T-helper 1 cell (primary cell): ENCODE measurements at places on chromosomes 1 and 21.

DNA sequence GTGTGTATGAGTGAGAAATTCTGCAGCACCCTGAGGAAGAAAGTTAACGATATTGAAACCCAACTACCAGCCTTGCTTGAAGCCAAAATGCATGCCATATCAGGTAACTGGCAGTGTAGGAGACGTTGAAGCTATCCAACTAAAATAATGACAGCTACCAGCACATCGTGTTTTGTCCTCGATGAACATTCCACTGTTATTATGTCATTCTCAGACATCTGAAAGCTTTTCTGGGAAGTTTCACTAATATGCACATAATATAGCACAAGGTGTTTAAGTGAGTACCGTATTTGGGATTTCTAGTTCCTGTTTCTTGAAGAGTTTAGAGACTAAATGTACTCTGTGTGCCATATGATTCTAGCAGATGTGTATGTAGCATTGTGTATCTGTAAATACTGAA lies 173.5 kb downstream of the DISC1 start:
- DNase-seq: no peak

DNA sequence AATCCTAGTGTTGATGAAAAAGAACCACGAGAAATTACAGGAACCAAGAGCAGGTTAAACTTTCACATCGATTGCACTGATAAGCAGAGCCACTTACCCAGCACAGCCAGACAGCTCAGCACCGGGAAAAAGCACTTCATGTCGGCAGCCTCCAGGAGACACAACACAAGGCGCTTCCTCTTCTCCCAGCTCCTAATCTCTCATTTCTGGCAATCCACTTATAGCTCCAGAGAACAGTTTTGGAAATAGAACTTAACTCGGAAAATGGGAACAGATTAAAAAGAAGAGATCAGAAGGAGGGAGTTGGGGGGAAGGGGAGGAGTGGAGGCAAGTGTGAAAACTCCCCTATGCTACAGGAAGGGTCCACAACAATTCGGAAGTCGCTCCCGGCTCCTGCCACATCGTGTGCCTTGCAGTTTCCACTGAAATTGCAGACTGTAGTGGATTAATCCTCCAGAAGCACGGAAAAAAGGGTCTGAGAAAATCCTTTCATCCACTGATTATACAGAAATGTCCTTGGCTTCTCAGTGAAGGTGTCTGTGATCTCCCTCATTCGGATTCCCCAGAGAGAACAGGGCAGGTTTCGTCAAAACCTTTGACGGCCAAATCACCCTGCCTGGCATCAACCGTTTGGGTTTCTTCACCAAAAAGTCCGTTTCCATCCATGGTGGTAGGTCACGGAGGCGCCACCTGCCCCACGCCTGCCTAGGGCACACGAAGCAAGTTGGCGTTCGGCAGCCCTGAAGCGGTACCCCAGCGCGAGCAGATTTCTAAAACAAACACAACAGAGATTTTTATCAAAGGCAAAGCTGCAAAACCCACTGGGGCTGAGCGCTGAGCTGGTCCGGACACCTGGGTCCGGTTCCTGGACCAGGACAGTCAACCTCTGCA lies 1.1 kb downstream of the IGSF3 start:
- DNase-seq: no peak

- no peak for DNase-seq
Observed at GRCh38 chr1:8937701-8938100, 8.0 kb upstream of the CA6 start.

DNA sequence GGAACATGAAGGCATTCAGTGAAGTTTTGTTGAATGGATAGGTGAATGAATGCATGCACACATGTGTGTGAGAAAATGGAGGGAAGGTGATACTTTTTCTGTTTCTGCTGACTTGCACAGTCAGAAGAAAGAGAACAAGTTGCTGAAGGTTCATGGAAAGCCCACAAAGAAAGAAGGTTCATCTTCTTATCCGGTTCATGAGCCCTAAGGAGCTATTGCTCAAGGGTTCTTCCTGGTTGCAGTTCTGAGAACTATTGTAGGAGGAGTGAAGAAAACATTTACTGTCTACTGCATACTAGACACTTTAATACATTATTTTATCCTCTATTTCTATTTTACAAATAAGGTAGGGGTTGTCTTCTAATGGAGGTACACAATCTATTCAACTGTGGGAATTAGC lies 13.4 kb upstream of the NIBAN1 start:
- DNase-seq: no peak

DNA sequence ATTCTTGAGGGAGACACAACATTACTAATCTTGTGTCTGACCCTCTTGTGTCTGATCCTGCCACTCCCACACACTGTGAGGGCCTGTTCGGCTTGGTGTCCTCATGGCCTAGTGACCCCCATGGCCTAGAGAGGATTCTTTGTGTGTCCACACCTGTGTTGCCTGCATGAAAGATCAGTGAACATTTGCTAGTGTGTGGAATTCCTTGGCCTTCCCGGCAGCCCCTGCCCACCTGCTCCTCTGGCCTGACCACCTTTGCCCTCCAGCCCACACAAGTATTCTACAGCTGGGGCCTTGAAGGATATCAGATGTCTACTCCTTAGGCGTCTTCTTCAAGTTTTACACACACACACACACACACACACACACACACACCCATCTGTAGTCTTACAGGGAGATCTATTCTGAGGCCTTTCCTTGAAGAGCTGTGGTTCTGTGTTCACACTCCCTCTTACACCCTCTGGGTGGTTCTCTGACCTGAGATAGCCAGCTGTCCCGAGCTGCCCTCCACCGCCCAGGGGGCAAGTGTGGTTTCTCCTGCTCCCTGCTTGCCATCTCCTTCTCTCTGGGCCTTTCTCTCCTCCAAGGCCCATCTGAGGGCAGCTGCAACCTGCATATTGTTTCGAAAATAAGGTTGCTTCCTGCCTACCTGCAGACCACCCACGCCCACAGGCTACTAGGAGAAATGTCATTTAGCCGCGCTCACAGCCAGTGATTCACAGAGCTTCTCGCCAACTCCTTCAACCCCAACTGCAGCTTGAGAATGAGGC lies 45.4 kb downstream of the CD247 start:
- DNase-seq: no peak

DNA sequence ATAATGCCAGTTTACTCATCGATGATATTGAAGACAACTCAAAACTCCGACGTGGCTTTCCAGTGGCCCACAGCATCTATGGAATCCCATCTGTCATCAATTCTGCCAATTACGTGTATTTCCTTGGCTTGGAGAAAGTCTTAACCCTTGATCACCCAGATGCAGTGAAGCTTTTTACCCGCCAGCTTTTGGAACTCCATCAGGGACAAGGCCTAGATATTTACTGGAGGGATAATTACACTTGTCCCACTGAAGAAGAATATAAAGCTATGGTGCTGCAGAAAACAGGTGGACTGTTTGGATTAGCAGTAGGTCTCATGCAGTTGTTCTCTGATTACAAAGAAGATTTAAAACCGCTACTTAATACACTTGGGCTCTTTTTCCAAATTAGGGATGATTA lies 13.7 kb downstream of the GGPS1 start:
- DNase-seq: no peak

GRCh38 chr21:35699361-35699760 lies 361.0 kb downstream of the SETD4 start:
- no peak for DNase-seq

GRCh38 chr1:226733876-226734275 lies 5.2 kb downstream of the ITPKB start:
- DNase-seq: no peak

- no peak for DNase-seq
Observed at GRCh38 chr1:71577451-71578131, 496.8 kb upstream of the ZRANB2 start.

DNA sequence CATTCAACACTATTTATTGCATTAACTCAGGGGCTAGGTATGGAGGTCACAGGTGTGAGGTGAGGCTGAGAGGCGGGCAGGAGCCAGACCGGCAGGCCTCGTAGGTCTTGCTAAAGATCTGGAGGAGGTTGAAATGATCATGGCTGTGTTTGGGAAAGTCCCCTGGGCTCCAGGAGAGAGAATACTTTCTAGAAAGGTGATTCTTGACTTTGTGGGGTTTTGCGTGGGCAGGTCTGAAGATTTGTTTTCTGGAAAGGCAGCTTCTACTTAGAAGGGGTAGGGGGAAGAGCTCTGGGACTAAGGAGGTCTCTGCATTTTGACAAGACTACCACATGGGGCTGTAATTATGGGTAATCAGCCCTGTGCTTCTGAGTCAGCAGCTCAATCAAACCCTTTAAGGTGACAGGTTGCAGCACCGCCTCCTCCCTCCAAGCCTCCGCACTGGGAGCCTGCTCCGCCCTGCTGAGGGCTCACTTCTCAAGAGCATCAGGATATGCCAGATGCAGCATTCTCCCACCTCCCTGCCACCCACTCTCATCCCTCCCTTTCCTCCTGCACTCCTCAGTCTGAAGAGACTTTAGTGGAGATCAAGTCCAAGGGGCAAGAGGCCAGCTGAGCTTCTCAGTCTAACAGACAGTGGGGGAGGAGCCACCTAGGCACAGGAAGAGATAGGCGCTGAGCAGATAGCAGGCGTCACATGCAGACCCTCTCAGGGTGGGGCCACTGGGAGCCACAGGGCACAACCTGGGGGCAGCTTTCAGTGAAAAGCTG lies 30.5 kb downstream of the SLC30A1 start:
- no peak for DNase-seq

DNA sequence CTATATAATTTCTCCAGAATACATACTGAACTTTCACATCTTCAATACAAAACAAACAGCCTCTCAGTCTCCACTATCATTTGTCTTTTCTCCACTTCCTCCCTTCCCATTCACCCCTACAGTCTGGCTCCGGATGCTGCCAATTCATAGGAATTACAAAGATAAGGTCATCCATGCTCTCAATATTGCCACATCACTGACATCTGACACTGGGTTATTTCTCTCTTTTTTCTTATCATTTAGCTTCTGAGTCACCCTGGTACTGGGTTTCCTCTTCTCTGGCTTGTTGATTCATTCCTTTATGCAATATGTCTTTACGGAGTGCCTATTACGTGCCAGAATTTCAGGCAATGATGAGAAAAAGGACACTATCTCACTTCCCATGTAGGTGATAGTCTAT lies 3.1 kb upstream of the SH3BP5L start:
- DNase-seq: no peak

DNA sequence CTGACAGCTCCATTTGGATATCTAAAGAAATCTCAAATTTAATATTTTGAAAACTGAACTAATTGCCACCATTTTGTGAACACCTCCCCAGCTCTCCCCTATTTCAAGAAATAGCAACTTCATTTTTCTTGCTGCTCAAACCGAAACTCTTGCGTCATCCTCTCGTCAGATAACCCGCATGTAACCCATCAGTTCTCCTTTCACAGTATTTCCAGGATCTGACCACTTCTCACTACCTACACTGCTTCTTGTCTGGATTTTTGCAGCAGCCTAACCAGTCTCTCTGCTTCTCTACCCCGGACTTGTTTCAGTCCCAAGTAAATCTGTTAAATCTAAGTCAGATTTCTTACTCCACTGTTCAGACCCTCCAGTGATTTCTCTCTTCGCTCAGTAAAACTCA lies 75.6 kb downstream of the MTR start:
- no peak for DNase-seq

DNA sequence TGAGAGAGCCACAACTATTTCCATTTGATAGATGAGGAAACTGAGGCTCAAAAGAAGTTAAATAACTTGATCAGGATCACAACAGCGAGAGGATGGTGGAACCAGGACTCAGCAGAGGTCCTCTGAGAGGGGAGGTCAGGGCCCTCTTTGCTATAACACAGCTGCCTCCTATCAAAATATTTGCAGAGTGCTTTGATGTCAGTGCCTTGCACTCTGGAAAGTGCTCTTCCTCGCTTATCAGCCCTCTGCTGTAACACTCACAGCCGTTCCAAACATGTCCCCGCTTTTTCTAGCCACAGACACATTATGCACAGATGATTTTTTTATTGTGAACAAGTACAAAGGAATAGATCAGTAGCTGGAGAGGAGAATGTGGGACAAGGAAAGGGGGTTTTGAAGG lies 71.8 kb upstream of the ARHGAP29 start:
- DNase-seq: no peak

DNA sequence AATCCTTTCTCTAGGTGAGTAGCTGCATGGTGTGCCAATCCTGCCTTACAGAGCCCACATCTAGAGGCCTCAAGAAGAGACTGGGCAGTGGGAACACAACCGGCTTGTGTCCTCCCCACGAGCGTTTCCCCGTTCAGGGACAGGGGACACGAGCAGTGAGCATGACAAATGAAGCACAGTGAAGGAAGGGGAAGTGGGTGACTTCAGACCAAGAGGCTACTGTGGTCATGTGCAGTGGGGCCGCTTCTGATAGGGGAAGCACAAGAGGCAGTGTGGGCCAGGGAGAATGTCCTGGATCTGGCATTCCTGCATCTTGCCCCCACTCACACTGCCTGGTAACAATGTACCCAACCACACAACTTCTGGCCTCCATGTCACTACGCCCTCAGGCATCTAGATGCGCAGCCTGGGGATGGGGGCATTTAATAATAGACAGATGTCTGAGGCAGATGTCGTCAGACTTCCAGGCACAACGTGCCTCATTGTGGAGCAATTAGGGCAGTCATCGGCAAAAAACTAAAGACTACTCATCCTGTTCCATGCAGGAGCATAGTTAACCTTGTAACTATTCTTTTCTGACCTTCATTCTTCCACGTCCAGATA lies 155.6 kb upstream of the NBPF11 start:
- no peak for DNase-seq

DNA sequence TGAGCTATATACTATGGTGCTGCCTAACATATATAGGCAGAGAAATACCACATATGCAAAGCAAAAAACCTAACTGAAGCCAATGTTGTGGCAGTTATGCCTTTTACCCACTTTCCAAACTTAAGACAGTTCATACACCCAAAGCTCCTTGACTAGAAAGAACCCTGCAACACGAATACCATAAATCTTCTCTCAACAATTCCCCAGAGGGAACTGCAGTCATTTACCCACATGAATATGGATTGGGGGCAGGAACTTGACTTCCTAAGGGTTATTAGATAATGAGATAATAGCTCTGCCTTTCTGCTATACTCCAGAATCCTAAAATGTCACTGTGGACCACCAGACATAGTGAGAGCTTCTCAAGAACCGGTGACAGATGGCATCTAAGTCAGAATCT lies 2.9 kb upstream of the ASPM start:
- DNase-seq: no peak

GRCh38 chr1:52554756-52555155 lies 1.9 kb upstream of the TUT4 start:
- DNase-seq: no peak

GRCh38 chr1:74406759-74407158 lies 105.7 kb downstream of the LRRC53 start:
- DNase-seq: no peak

- DNase-seq: no peak
Observed at GRCh38 chr1:181632492-181632891, 149.2 kb downstream of the CACNA1E start.
